Cardiac septum (tissue), 1 donor: ENCODE measurements at places on chromosomes 6 and 20. TPM values are rescaled to one million over a fixed set of nuclear protein-coding genes. Genes with fewer than 3 reads are reported as not detected.

The TBC1D32 gene
- total RNA-seq, result 4.0 TPM

The SLC35D3 gene
- total RNA-seq, result not detected

DNA sequence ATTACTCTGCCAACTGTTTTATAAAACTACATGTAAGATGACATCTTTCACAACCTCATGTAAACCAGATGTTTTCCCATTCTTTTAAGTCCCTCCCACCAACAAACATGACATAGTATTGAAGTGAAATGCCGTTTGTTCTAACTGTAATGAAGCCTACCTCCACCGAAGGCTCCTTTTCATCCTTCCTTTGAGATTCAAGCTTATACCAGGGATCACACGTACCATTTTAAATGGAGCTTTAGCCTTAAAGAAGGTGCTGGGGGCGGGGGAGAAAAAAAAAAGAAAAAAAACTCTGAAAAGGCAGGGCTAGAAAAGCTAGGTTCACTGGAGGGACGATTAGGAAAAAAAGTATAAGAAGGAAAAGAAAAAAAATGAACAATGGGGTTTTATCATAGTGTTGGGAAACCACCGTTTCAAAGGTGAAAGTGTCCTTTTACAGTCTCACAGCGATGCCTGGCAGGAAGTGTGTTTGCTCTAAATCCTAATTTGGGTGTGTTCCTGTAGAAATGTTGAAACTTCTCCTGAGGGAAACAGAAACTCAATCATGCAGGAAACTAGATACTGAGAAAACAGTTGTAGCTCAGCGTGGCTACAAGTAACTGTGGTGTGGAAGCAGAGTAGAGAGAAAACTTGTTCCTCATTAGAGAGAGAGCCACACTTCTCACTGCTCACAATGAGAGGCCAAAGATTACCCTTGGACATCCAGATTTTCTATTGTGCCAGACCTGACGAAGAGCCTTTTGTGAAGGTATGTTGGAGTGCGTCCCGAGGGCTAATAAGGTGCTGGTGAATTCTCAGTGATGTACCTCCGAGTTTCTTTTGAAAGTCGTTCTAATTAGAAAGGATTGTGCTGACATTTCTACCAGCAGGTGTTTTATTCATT, 37.6 kb upstream of the HINT3 start:
- no peak for DNase-seq

The REM1 gene
- 2.1 TPM for total RNA-seq

GRCh38 chr6:157380458-157380778, 572 bp upstream of the ZDHHC14 start:
- DNase-seq, result no peak

The SMPDL3A gene
- 2.6 TPM for total RNA-seq
